ENCODE measurements at places on chromosomes 4 and X.

DNA sequence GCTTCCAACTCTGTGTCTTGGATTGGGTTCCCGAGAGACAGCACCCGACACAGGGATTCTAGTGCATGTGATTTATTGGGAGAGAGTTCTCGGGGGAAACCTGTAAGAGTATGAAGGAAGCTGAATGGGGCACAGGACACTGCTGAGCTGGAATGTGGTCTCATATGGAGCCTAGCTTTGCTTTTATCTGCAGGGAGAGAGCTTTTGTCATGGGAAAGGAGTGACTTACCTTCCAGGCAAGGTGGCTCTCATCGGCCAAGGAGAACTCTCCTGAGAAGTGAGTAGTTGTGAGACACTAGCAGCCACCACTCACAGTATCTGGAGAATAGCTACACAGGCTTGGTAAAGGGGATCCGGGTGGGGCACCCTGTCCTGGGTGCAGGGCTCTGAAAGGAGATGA is 124.5 kb downstream of the NHS start:
- no peak for DNase-seq

- DNase-seq: no peak
Observed at GRCh38 chrX:4787971-4788370, 1074.5 kb upstream of the PRKX start.

DNA sequence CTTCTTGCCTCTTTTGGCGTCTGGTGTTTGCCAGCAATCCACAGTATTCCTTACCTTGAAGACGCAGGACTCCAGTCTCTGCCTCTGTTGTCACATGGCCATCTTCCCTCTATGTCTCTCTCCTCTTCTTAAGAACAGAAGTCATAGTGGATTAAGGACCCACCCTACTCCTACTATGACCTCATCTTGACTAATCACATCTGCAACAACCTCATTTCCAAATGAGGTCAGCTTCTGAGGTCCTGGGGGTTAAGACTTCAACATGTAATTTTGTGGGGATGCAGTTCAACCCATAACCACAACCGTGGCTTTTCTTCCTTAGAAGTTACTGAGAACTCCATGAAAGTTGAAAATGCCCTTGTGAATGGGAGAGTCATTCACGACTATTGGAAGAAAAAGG is 23.3 kb downstream of the TLR8 start:
- no peak for DNase-seq

DNA sequence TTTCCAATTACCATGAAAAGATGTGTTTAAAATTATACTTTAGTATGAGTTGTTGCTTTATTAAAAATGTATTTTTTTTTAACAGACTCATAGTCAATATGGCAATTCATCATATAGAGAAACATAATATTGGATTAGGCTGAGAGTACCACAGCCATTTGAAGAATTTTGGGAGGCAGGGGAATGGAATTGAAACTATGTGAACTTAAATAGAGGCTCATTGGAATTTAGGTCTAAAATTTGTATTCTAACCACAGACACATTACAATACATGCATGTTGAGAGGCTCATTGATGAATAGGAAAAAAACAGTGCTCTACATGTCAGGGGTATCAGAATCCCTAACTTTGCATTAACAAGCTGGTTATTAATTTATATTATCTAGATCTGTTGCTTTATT is 269.6 kb downstream of the DKK2 start:
- DNase-seq: no peak

DNA sequence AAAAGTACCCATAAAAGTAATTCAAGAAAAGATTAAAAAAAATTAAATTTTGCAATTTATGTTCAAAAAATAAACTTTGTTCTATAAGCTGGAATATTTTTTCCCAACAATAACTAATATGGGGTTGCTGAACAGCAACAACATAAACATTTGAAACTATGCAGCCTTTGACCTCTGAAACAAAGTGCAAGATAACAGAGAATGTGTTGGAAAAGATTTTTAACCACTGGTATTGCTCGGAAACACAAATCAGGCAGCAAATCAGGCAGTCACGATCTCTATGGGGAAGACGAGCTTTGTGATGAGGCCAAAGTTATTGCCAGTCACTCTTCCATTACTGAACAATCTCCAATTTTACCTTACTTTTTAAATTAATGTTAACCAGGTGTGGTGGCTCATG is 332.1 kb downstream of the PABPC4L start:
- DNase-seq: no peak

DNA sequence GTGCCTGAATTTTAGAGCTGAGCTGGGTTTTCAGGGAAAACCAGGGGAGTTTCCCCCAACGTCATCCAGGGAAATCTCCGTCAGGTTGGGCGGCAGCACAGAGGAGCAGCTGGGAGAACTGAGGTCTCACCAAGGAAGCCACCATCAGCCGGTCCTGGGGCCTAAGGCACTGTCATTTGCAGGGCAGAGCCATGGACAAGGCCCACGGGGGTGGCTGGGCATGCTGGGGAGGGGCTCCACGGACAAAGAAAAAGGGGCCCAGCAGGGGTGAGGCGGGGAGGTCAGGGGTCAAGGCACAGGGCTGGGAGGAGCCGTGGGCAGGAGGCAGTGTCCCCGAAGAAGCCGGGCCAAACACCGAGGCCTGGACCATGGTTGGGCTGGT is 109.8 kb downstream of the HMX1 start:
- DNase-seq: no peak
